ENCODE measurements at places on chromosomes 2 and 18.

GRCh38 chr2:102424754-102425153, 1.8 kb downstream of the IL18RAP start:
- no peak for DNase-seq

- DNase-seq = no peak
Measured at GRCh38 chr2:60441800-60442199, 111.7 kb downstream of the BCL11A start.

DNA sequence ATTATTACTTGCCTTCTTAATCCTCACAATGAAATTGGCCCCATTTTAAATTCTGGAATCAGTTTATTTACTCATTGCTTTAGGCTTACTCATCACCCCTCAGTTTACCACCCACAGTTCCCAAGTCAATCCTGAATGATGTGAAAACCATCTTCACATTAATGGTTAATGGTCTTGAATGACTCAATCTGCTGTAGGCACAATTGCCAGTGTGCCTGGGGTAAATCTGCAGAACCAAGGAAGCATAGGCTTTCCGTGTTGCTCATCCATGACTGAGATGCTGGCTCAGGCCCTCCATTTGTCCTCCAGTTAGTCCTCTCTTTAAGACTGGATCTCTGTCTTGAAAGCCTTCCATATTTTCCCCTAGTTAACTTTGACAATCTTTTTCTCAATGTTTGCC, 164.5 kb downstream of the PMAIP1 start:
- DNase-seq = no peak

- no peak for DNase-seq
Measured at GRCh38 chr2:174121612-174122011, 126.7 kb downstream of the OLA1 start.

- no peak for DNase-seq
Measured at GRCh38 chr2:159146996-159147666, 139.4 kb downstream of the WDSUB1 start.

DNA sequence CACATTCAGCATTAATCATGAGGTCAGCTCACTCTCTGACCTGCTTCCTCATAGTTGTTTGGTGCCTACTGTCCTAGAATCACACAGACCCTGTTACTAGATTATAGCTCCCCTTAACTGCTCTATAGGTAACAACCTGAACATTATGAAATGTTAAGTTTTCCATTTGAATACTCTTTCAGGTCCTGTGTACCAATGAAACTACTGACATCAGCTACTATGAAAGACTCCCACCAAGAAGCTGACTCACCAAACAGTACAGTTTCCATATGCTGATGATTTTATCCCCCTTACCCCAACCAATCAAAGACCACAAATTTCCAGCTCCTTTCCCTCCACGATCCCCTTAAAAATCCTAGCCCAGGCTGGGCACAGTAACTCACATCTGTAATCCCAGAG, 56.3 kb downstream of the SRBD1 start:
- no peak for DNase-seq
